Stimulated activated CD4-positive, alpha-beta T cell treated with anti-CD3 and anti-CD28 coated beads, Interleukin-1b, Interleukin-23, amount 100 ng/mL, for 48 hours (primary cell): ENCODE measurements at places on chromosomes 7 and 10.

GRCh38 chr10:6513476-6513875 is 66.6 kb downstream of the PRKCQ start:
- no peak for DNase-seq

GRCh38 chr10:131048606-131049005 is 262.9 kb downstream of the TCERG1L start:
- DNase-seq: no peak

DNA sequence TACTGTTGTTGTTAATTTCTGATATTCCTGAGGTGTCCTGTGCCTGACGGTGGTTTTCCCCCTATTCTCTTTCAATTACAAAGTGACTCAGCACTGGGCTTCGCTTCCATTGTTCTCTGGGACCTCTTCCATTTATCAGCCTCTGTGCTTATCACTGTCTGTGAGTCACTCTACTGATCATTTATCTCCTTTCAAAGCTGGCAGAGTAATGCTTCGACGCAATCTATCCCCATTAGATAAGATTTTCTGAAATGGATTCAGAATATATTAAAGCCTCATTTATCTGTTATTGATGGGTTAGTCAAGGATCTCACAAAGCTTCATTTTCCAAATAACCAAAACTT is 679.2 kb downstream of the SDK1 start:
- DNase-seq: no peak

- DNase-seq: no peak
Measured at GRCh38 chr10:13708256-13708990, 121.7 kb downstream of the PRPF18 start.

GRCh38 chr10:124255556-124255955 is 162.2 kb upstream of the CHST15 start:
- no peak for DNase-seq
